ENCODE measurements at places on chromosomes 16 and 17.

GRCh38 chr17:39753514-39754160 is 15.9 kb downstream of the GRB7 start:
- no peak for DNase-seq

- no peak for DNase-seq
Observed at GRCh38 chr17:8825802-8826201, 26.6 kb upstream of the MFSD6L start.

DNA sequence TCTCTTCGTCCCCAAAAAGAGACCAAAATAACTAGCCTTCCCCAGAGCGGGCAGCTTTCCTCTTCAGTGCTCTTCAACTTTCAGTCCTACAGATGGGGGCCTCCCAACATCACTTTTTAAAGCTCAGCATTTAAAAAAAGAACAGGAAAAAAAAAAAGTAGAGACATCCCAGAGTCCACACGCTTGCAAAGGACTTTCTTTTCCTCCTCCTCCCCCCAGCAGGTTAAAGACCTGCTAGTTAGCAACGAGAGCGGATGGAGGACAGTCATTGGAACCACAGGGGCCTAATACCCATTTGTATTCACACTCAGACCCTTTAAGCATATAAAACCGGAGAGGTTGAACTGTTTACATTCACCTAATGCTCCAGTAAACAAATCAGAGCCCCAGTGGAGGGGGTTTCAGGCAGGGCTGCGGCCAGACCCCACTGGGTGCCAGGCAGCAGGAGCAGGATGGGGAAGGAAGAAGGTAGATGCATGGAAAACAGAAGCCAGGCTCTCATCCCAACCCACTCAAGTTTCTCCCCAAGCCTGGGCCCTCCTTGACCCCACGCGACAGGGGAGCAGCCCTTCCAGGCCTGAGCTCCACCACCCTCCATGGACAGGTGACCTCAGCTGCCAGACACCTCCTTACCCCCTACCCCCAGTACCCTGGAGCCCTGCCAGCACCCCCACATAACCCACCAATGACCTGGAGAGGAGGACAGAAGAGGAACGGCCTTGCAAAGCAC is 15.2 kb downstream of the ZFHX3 start:
- DNase-seq: no peak

DNA sequence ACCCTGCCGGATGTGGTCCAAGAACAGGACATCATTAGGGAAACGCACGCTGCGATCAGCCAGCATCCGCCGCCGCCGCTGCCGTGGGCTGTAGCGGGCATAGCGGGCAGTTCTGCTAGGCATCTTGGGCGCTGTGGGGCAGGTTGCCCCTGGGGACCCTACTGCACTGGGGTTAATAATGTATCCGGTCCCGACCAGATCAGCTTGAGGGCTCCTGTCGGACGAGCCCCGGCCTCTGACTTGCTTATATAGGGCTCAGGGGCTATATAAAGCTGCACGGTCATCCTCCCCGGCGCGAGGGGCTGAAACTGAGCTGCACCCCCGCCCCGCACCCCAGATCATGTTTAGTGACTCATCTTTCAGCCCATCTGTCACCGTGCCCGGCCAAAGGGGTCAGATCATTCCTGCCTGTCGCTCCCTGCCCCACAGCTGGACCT is at the start of gene PPP1R27:
Gene PPP1R27 (minus strand): TSS at position 220 of the 437 bp plus-strand sequence. CDS start 97 bp downstream, at position 123.
- DNase-seq: no peak

DNA sequence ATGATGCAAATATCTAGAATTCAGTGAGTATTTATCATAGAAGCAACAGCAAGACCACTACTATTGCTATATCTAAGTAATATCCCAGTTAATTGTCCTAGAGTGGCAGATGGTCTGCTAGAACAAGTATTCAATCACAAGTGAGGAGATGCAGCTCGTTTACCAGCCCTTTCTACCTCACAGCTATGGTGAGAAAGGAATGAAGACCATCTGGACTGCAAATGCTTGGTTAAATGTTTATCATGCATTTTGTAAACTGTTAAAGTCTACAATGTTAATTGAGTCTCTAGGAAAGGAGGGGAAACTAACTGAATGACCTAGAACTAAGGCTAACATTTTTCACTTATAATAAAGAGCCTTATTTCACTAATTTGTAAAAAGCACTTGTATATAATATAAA is 52.5 kb downstream of the CNOT1 start:
- no peak for DNase-seq

DNA sequence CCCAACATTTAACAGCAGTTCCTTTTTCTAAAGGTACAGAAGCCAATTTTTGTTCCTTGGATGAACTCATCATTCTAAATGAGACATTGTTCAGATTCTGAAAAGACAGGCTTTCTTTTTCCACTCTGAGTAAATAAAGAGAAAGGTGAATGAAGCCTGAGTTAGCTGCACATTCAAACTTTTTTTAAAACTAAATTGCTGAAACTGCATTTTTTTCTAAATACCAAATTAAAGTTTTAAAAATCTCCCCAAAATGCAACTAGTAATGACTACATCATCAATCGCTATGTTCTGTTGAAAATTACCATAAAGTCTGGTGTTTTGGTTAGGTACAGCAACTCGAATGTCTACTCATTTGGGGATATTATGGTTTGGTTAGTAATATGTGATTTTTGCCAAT is 9.8 kb downstream of the SCO1 start:
- no peak for DNase-seq

DNA sequence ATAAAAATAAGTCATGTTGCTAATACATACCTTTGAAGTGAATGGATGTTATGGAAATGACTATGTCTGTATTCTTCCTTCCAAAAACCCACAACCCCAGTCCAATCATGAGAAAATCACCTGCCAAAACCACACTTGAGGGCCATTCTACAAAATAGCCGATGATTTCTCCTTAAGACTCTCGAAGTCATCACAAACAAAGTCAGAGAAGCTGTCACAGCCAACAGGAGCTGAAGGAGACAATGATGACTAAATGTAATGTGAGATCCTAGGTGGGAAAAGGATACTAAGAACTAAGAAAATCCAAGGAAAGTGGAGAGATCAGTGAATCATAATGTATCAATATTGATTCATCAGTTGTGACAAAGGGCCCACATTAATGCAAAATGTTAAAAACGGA is 432.9 kb upstream of the DYNLRB2 start:
- DNase-seq: no peak

- DNase-seq: no peak
Observed at GRCh38 chr16:81237282-81237681, 1.2 kb upstream of the BCO1 start.

DNA sequence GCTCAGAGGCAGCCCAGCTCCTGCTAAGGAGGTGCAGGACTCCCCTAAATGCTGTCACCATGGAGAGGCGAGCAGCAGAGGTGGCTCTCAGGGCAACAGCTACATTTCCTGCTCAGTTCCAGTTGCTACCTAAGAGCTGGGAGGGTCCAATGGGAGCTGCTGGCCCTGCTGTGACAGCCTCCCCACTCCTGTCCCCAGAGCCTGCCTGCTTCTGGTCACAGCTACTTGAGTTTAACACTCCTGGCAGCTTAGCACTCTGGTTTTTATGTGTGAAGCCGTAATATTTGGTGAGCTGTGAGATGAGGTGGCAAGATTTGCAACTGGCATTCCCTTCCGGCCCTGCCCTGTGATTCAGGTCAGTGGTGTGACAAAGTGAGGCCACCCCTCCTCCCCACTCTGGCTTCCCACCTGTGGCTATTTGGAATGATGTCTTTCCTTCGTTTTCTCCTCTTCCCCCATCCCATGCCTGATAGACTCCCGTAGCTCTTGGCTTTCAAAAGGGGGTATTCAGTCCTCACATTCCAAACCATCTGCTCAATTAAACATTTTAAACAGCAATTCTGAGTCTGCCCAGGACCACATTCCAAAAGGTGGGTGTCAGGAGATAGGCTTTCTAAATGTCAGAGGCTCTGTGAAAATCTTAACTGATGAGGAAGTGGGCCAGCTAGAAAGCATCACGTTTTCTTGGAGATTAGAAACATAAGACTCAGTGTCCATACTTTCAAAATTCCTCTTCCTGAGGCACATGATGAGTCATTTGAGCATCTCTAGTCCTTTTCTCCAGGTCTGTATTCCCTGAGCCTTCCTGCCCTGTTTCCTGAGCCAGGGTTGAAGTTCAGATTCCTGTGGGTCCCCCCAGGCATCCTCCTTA is 42.6 kb upstream of the SKAP1 start:
- no peak for DNase-seq

DNA sequence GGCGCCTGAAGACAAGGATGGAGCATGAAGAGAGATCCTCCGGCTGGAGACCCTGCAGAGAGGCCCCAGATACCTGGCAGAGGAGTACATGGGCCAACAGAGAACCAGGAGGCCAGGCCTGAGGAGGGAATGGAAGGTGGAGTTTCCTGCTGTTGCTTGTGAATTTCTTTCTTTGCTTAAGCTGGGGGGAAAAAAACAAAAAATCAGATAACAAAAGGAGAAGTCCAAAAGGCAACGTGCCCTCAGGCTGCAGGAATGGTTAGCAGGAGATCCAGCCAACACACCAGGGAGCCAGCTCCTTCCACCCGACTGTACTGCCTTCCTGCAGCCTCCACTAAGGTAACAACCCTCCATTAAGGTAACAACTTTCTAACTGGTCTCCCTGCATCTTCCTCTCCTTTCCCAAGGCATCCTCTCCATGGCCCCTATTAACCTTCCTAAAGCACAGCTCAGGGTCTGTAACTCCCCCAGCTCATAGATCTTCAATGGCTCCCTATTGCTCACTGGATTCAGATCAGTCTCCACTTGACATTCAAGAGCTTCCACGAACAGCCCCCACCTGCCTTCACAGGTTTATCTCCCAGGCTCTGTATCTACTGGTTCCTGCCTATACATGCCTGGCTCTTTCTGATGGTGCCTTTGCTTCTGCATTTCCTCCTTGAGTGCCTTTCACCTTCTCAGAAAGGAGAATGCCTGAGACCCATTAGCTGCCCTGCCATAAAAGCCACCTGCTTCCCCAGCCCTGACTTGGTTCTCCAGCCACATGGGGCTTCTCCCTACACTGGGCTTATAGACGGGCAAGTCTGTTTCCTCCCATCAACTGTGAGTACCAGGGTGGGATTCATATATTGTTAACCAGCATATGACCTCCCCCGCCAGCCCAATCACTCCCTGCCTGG is 725 bp upstream of the ARL5C start:
- DNase-seq: no peak

GRCh38 chr17:50955160-50955559 is 89.0 kb upstream of the TOB1 start:
- no peak for DNase-seq

DNA sequence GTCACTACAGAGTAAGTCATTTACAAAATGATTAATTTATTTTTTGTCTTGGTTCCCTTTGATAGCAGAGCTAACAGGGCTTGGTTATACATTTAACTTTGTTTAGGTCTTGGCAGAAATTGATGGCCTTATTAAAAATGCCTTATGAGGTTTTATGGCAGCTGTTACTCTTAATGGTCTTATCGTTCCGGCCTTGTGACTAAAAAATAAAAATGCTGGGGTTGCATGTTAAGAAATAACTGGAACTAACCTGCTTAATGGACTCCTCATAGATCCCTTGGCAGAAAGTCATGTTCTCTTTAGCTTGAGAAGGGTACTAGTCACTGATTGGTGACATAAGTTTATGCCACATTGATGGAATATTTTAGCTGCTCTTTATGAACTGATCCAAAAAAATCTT is 18.3 kb downstream of the COX11 start:
- no peak for DNase-seq

DNA sequence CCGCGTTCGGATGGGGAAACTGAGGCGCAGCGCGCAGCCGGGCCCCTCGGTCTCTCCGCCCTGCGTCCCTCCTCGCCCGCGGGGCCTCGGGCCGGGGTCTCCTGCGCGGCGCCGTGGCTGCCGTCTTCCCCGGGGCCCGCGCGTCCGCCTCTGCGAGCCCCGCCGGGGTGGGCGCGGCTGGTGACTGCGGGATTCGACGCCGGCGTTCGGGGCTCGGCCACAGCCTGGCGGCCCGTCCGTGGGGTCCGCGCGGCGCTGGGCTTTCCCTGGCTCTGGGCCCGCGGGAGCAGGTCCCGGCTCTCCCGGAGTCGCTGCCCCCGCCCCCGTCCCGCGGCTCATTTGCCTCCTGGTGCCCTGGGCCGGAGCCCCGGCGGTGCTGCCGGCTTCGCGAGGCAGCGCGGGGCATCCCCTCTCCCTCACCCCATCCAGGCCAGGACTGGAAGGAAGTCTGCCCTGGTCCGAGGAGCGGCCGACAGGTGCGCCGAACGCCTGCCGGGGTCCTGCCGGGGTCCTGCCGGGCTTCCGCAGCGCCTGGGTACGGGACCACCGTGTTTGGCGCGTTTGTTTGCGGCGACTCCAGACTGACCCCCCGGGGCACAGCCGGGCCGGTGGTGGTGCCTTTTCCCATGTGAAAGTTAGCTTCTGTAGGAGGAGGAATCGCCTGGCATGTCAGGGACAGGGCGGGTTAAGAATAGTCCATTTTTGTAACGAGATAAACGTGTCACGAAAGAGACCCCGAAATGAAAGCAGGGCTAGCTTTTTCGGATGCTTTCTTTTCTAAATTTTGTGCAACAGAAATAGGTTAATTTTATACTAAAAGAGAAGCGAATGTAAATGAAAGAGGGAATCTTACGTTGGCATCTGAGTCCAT is 671 bp downstream of the CHMP6 start:
- DNase-seq: no peak

DNA sequence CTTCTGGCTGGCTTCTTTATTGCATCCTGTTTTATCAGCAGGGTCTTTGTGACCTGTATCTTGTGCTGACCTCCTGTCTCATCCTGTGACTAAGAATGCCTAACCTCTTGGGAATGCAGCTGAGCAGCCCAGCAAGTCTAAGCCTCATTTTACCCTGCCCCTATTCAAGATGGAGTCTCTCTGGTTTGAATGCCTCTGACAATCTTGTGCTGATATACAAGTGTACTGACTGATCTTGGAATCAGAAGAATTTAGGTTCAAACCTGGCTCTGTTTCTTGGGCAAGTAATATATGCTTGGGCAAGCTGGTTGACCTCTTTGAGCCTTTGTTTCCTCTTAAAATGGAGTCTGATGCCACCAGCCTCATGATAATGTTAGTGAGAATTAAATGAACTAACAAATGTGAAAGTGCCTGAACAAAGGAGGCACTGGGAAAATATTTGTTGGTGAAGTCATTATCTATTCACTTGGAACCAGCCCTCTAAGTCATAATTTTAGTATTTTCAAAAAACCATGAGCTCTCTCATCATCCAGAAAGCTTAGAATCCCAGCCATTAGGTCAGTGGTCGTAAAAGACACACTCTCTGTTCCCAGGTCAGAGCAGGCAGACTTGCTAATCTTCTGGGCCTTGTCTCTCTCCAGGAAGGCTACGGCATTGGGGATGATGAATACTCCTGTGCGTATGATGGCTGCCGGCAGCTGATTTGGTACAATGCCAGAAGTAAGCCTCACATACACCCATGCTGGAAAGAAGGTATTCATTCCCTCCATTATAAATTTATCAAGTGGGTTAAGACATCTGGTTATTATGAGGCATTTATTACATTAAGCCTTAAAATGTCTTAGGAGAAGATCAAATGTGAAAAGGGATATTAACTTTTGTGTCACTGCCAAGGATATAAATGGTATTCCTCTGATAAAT is 18.1 kb upstream of the ARL2BP start:
- DNase-seq: no peak

All from NCI-H1048 (cell line).